ENCODE measurements at places on chromosomes 3 and 15.

DNA sequence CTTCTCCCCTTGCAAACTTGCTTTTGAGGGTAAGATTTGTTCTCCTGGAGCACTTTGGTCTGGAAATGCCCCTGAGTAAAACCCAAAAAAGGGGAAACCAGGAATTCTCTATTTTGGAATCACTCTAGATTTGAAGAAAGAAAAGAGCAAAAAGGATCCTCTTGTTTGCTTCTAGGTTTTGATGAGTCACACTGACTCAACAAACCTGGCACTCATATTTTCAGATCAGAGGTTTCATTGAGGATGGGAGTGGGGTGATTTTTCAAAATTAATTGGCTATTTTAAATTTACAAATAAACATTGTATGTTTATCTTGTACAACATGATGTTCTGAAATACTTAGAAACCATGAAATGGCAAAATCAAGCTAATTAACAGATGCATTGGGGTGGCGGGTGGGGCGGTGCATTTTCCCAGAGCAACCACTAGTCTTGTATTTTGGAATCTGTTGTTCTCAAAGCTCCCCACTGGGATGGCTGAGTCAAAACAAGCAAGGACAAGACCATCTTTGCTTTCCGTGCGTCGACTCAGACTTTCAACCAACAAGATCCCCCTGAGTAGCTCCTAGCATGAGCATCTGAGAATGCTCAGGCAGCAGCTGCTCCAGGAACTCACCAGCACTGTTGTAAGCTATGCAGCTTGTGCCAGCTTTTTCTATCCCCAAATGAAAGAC lies 451.4 kb downstream of the WDR72 start:
- DNase-seq: no peak

DNA sequence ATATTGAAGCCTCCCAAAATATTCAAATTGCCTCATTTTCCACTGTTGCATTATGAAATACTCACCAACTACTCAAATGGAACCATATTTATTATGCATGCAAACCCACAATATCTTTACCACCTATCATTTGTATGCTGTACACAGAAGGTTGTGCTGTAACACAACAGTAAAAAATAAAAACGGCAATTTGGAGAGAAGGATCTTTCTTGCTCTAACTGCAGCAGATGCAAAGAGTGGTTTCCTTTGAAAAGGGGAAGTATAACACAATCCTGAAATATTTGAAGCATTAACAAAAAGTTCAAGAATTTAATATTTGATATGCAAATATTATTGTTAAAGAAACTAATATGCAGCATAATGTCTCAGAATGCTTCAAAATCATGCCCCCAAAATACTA lies 244.5 kb upstream of the SUCLG2 start:
- no peak for DNase-seq

GRCh38 chr3:23748398-23749110 lies 57.2 kb upstream of the UBE2E1 start:
- DNase-seq: no peak

- no peak for DNase-seq
These were observed 396 bp downstream of the INO80 start for GRCh38 chr15:41115652-41116115.

DNA sequence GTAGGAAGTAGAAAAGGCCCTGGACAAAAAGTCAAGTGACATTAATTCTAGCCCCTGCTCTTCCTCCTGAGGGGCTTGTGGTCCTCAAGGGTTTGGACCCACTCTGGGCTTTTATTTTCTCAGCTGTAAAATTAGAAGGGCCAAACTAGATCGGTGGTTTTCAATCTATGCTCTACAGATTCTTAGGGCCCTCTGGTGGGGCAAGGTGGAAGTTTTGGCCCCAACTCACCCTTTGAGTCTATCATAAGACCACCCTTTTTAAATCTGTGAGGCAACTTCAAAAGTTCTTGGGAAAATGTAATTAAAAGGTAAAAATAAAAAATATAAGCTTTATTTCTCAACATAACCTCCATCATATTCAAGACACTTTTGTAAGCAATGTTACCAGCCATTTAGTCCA lies 25.6 kb upstream of the CFAP161 start:
- no peak for DNase-seq

- DNase-seq: no peak
These were observed 50.1 kb downstream of the P2RY1 start for GRCh38 chr3:152885076-152885475.

DNA sequence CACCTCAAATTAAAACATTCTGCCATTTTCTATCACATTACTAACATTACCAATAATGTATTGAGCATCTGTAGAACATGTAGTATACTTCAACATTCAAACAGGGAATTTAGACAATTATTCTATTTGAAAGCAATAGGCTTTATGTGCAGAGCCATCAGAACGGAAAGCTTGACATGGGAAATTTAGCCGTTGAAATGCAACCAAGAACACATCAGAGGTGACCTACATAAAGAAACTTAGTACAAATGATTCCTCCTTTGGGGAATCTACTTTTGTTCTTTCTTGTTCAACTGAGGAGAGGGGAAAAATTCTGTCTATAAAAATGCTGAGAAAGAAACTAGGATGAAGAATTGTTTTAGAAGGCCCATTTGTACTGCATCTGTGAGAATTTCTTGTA lies 38.6 kb upstream of the RBMS3 start:
- no peak for DNase-seq

All from NCI-H1694 treated with DMSO at 0.1 percent for 48 hours (cell line).